NCI-H1436 treated with DMSO at 0.1 percent for 48 hours (cell line): ENCODE measurements at places on chromosomes 13 and 19.

DNA sequence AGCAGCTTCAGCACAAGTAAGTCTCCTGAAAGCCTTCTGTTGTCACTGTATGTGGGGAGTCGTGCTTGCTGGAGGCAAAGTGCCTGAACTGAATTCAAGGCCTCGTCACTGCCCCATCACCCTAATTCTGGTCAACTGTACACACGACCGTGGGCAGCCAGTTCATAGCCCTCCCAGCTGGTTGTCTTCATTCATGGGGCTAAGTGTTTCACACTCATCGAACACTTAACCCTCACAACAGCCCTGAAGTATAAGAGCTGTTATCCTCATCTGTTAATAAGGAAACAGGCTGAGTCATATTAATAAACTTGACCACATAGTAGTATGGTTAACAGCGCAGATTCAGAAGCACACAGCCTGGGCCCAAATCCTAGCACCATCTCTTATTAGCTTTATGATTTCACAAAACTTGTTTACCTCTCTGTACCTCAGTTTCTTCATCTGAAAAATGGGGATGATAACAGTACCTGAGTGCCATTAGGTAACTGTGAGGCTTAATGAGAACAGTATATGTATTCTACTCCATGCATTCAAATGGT is 66.7 kb downstream of the CDADC1 start:
- DNase-seq: no peak

- no peak for DNase-seq
These were observed 254.3 kb downstream of the NDFIP2 start for GRCh38 chr13:79735228-79735627.

- DNase-seq: no peak
These were observed 74.5 kb downstream of the CYSLTR2 start for GRCh38 chr13:48728226-48728625.

DNA sequence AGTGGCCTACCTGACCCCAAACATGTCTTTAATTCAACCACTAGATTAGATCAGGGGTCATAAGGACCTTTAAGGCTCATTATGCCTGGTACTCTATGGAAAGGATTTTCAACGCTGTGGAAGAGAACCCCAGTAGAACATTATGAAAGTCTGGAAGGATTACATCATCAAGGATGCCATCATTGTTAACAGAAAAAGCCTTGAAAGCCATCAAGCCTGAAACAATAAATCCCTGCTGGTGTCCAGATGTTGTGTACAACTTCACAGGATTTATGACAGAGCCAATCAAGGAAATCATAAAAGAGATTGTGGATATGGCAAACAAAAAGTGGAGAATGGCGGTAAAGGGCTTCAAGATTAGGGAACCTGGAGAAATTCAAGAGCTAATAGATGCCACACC is 59.7 kb downstream of the NAA16 start:
- no peak for DNase-seq

DNA sequence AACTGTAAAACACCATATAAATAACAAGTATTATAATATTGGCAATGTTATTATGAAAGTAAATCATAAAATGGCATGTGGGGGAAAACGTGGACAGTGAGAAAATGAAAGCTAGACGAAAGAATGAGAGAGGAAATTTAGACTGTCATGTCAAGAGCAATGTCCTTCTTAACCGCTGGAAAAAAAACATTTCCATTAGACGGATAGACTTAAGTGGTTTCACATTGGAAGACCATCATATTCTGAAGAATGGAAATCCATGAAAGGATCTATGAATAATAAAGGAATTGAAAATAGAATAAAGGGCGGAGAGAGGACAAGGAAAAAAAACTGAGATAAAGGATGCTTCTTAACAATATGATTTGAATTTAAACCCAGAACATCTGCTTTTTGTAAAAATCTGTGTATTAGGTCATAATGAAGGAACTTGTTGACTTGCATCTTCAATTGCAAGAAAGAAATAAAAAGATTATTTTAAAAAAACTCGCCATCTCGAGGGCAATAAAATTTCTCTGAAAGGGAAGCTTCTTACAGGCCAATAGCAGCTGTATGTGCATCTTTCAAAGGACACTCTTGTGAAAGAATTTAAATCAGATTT is 90.6 kb downstream of the SPRY2 start:
- DNase-seq: no peak

DNA sequence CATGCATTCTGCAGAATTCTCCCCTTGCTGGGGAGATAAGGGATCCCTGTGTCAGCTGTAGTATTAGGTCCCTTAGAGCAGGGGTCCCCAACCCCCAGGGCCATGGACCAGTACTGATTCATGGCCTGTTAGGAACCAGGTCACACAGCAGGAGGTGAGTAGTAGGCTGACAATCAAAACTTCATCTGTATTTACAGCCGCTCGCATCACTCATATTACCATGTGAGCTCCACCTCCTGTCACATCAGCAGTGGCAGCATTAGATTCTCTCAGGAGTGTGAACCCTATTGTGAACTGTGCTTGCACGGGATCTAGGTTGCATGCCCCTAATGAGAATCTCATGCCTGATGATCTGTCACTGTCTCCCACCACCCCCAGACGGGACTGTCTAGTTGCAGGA is 37.9 kb downstream of the CPAMD8 start:
- DNase-seq: no peak

DNA sequence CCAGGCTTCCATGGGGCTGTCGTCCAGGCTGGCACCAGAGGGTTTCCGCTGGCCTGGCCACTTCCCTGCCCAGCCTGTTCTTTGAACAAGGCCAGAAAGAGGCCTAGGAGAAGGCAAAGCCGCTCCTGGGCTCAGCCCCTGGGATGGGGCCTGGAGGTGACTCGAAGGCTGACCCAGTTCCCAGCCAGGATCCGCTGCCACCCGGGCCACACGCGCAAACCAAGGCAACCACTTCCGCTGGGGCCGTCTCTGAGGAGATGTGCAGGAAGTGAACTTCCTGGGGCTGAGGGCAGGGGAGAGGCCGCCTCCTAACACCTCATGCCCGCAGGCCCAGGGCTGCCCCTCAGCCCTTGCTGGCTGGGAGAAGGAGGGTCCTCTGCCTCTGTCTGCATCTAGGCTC is 15.2 kb downstream of the PLEKHF1 start:
- no peak for DNase-seq

GRCh38 chr13:83549671-83550070 is 332.6 kb downstream of the SLITRK1 start:
- no peak for DNase-seq

GRCh38 chr19:35031072-35031881 is 1.0 kb downstream of the SCN1B start:
- DNase-seq: no peak

DNA sequence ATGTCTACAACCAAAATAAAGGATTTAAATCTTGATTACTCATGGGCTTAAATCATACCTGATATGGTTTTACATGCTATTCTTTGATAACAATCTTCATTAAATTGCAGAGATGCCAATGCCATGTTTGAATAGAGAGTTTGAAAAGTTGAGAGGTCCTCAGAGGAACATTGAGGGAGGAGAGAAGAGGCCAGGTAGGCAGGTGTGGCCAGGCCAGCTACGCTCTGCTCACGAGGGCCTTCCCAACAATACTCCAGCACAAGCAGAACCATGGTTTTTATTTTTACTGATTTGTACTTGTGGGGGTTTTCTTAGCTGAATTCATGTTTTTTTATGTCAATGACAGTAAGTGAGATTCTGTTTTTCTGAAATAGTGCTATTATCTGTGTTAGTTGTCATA is 158.1 kb upstream of the RFC3 start:
- no peak for DNase-seq

DNA sequence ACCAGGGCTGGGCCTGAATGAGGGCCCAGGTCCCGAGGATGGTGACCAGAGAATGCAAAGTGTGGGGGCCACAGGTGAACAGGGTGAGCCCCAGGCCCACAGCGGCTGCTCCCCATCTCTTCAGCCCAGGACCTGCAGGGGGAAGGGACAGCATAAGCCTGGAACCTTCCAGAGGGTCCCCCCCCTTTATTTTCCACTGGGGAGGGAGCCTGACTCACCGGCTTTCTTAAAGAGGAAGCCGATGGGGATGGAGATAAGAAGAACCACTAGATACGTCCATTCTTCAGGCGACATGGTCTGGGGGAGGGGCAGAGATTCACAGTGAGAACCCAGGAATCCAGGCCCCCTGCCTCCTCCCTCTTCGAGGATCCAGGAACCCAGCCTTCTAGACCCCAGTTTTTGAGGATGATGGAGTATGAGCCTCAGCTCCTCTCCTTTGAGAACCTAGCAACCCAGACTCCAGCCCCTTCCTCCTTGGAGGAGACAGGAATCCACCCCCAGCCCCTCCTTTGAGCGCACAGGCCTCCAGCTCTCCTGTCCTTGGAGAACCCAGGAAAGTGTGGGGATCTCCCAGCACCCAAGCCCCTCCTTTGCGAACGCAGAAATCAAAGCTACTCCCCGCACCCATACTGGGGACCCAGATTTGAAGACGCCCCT is 1.0 kb downstream of the MBOAT7 start:
- no peak for DNase-seq

GRCh38 chr13:84705982-84706710 is 823.9 kb upstream of the SLITRK1 start:
- DNase-seq: no peak

- DNase-seq: no peak
These were observed 142.0 kb downstream of the ZNF737 start for GRCh38 chr19:20423381-20424197.

- DNase-seq: peak; percentile 19
These were observed 20.1 kb downstream of the NOTCH3 start for GRCh38 chr19:15180451-15181390.

- no peak for DNase-seq
These were observed at the start of gene TTC9B for GRCh38 chr19:40217934-40218890. TTC9B (minus strand) TSS chr19:40218384; CDS start chr19:40218381, 3 bp downstream.

DNA sequence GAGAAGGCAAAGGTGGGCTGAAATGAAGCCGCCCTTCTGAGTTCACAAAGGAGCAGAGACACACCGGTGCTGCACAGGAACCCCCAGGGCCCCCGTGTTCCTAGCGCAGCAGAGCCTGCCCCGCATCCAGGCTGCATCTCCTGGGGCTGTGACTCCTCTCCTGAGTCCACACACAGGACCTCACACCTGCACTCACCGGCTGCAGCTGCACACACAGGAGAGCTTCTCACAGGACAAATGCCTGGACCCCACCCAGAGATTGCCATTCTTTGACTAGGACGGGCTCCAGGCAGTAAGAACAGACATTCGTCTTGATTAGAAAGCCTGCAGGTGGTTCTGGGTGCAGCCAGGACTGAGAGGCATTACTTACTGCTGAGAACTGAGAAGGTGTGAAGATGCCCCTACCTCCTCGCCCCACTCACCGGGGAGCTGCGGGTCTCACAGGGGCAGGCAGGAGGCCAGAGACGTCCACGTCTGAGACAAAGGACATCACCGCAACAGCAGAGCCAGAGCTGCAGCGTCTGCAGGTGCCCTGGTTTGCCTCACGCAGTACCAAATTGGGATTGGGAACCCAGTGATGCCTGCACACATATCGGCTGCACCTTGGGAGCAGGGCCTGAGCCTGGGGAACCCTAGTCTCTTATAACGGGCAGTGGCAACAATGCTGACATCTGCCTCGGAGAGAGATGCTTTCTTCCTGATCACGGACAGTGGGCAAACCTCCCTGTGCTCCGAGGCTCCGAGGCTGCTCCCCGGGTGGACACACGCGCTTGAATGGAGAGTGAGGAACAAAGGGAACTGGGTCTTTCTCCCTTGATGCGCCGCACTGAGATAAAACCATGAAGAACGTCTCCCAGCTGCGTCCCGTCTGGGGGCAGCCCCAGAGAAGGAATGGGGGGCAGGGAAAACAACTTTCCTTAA is 50.4 kb downstream of the RASA3 start:
- no peak for DNase-seq

DNA sequence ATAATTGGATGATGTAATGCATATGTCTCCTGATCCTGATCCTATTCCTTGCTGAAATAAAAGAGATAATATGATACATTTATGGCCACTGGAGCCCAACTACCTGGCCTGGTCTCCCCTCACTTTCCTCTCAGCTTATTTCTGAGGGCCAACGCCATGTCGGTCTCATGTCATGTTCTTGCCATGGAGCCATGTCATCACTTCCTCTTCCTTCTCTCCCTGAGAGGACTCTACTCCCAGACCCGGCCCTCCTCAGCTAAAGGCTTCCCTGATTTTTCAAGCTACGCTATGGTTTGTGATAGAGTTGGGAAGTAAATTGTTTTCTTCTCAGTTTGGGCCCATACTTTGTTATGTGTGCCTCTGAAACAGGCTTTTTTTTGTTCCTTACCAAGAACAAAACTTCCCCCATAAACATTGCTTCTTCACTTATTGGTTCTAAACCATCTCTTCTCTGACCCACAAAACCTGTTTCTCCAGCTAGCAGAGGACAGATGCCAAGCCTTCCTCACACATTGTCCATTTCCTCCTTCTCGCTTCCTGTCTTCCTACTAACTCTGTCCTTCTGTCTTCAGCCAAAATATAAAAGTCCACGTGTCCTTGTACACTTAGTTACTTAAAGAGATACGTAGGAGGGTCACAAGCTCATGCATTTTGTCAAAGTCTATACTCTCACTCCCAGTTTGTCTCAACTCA is 319.9 kb upstream of the DACH1 start:
- DNase-seq: no peak

GRCh38 chr19:51441410-51442390 is 16.6 kb downstream of the SIGLEC8 start:
- no peak for DNase-seq

DNA sequence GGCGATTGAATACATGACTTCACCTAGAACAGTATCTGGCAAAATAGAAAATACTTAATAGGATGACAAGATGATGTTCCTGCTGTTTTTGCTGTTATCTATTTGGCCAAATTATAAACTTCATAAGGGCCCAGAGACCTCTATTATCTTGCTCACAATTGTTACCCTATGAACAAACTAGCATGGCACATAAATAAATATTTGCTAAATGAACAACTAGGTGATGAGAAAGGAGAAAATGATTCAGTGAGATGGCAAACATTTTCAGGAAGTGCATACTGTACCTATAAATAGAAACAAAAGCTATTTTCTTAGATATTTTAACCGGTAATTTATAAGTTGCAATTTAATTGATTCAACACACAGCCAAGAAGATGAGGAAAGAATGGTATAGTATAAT is 78.4 kb downstream of the FAM216B start:
- DNase-seq: no peak

GRCh38 chr13:51928231-51928630 is 66.5 kb downstream of the CCDC70 start:
- DNase-seq: no peak

DNA sequence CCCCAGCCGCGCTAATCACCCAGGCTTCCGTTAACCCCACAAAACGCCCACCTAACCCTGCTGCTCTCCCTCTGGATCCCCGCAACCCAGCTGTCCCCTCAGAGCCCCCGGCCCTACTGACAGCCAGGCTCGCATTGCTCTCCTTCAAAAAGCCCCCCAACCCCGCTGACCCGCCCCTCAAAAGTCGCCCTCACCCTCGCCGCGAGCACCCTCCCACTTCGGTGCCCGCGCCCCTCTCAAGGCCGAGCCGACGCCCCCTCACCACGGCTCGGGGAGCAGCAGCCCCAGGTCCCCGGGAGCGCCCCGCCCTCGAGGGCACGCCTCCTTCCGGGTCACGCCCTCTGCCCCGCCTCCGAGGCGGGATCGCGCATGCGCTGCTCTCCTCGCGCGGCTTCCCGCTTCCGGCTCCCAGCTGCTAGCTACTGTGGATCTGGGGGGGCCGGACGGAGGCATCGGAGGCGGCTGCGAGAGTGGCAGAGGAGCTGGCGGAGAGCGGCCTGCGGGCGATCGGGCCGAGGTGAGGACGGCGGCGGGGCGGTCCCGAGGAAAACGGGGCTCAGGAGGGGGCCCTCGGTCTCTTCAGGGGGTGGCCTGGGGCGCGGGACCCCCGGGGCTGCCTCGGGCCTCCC is 46.1 kb downstream of the ARHGEF18 start:
- peak; percentile 38 for DNase-seq

GRCh38 chr13:62333466-62333865 is 917.8 kb upstream of the PCDH20 start:
- DNase-seq: no peak
